ENCODE measurements at places on chromosomes 5 and 9.

- peak; percentile 85 for DNase-seq
Observed at GRCh38 chr5:27241564-27242257, 203.3 kb upstream of the CDH9 start.

DNA sequence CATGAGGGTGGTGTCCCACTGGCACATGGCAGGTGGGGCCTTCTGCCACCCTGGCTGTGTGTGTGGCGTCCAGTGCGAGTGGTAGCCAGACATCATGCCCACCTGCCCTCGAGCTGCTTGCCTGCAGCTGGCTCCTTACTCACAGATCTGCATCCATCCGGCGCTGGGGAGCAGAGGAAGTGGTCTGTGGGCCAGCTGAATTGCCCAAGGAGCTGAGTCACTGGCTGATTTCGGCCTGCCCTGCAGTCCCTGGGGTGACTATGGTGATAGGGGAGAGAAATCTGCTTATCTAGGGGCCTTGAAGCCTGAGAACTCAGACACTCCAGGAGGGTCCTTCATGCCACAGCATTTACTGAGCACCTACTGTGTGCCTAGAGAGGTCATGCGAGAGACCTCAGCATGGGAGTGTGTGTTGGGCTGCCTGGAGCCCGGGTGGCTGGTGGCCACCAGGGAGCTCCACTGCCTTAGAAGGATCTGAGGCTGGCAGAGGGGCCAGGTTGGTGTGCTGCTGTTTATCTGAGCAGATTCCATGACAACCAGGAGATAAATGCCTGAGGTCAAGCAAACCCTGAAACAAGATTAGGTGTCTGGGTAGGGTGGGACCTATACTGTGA is 57.1 kb downstream of the SLC22A5 start:
- DNase-seq = peak; percentile 98

DNA sequence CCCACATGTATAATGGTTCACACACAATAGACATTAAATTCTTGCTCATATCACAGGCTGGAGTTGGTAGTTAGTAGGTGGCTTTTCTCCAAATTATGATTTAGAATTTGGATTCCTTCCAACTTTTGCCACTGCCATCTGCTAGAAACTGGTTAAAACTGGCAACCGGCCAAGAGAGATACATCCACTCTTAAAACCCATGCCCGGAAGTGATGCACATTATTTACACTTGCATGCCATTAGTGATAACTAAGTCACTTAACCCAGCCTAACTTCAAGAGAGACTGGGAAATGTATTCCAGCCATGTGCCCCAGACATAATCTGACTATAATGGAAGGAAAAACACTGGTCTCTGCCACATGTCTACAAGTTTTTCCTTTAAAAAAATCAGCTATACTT is 395.7 kb upstream of the SEMA6A start:
- no peak for DNase-seq

DNA sequence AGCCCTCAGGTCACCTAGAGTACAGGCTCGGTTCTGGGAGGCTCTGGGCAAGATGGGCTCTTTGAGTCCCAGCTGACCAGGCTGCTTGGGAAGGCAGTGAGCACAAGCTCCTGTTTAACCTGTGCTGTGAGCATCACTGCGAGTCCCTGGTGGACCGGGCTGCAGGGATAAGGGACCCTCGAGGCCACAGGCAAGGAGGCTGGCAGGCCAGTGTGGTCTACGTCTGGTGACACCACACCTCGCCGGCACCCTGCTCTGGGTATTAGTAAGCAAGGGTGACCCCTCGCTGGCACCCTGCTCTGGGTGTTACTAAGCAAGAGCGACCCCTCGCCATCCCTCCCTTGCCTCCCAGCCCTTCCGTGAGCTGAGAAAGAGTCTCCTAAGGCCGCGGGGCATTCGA is 125.9 kb upstream of the FOXD4L5 start:
- DNase-seq = no peak

DNA sequence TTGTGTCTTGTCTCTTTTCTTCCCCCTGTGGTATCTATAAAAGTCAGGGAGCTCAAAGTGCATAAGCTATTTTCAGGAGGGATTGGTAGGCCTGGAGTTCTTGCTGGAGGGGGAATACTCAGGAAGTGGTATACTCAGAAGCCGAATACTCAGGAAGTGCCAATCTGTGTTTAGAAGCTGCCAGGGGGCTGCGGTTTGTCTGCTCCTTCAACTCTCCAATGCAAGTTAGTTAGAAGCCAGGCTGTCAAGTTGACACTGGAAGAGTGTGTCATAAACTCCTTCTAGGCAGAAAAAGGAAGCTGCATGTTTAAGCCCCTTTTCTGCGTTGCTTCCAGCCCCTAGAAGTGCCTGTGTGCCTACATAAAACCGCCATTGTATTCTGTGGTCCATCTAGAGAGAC is 366.5 kb downstream of the TAF11L14 start:
- DNase-seq = no peak

DNA sequence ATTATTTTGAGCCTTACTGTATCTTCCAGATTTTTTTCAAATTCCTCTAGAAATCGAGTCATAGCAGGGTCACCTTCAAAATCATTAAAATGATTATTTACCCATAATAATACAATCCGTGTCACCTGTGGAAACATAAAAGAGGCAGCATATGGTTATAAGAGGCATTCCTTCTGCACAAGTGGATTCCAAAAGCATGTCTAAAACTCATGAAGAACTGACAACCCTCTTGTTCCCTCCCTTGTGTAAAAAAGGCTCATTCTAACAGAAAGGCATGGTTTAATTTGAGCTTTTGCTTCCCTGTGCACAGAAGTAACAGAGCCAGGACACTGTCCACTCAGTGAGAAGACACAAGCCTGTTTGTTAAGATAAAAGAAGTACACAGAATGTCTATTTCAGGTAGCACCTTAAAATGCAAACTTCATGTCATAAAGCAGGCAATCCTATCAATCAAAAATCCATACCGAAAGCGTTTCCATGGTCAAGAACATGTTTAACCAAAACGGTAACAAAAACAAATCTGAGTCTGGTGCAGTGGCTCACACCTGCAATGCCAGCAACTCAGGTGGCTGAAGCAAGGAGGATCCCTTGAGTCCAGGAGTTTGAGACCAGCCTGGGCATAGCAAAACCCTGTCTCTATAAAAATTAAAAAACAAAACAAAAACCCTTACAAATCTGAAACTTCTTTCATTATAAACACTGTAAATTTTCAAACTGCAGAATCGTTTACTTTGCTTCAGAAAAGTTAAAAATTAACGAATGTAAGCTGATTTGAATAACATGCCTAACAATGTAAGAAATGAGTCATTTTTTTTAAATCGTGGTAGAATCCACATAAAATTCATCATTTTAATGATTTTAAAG is 139.3 kb downstream of the RAPGEF6 start:
- no peak for DNase-seq

DNA sequence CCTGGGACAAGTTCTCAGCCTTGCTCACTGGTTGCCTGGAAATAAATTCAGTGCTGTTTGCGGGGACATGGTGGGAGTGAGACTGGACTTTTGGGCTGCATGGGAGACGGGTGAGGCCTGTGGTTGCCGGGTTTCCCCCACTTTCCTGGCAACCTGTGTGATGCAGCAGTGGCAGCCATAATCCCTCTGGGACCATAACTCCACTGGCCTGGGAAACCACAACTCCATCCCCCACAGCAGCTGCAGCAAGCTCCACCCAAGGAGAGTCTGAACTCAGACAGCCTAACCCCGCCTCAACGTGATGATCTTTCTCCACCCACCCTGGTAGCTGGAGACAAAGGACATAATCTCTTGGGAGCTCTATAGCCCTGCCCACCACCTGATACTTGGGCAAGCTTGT is 349.9 kb downstream of the PIK3R1 start:
- no peak for DNase-seq

DNA sequence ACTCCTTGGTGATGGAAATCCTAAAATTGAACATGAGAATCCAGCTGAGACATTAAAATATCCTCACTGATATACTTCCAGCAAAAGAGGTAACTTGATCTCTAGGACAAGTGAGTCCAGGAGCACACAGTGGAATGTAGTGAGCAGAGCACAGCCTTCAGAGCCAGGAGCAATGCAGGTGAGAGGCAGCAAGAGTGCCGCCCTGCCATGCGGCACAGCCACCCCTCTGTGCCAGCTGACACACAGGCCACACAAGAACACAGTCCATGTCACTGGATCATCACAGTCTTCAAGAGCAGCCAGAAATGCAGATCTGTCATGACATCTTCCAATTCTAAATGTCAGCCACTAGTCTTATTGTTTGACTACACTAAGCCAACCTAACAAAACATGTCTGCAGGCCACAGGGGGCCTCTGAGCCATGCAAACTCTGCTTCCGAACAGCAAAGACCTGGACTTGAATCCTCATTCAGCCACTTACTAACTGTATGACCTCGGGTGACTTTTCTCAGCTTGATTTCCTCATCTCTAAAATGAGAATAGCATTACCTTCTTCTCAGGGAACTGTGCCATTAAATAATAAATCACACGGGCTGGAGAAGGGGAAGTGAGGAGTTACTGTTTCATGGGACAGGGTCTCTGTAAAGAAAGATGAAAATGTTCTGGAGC is 47.0 kb downstream of the CCDC125 start:
- no peak for DNase-seq

DNA sequence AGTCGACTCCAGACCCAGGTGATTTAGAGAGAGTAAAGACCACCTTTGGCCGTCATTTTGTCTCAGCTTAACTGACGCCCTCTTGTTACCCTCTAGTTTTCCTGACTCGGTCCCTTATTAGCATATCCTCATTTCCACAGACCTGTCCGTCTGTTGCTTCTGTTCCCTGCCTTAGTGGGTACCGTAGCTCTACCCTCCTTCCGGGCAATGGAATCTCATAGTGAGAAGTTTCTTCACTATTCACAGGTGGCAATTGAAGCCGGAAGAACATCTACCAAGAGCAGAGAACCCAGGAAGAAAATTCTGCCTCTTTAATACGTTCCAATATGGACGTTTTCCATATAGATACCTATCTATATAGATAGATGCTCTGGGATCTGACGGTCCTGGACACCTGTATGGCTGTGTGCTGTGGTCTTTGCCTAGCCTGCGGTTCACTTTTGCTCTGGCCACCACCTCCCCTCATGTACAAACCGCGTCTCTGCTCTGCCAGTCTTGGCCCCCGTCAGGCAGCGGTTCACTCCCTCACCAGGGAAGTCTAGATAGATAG is 652 bp upstream of the TMEM161B start:
- DNase-seq = peak; percentile 24

DNA sequence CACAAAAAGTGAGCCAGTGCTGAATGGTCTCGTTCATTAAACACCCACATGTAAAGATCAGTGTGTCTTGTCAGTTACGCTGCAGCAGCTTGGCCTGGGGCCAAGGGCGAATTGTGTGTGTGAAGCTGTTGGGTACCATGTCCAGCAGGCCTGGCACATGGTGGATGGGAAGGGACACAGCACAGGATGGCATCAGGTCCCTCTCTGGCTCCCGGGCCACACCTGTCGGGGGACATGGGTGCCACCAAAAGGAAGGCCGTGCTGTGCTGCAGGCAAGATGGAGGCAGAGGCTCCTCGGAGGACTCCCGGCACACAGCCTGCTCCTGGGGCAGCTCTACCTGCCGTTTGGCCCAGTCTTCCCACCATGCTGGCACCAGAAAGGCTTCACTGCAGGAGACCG is 32.0 kb downstream of the NKD2 start:
- DNase-seq = no peak

- no peak for DNase-seq
Observed at GRCh38 chr9:126235336-126236243, 91.0 kb upstream of the MVB12B start.

GRCh38 chr9:90460220-90460619 is 182.4 kb downstream of the DIRAS2 start:
- DNase-seq = no peak

DNA sequence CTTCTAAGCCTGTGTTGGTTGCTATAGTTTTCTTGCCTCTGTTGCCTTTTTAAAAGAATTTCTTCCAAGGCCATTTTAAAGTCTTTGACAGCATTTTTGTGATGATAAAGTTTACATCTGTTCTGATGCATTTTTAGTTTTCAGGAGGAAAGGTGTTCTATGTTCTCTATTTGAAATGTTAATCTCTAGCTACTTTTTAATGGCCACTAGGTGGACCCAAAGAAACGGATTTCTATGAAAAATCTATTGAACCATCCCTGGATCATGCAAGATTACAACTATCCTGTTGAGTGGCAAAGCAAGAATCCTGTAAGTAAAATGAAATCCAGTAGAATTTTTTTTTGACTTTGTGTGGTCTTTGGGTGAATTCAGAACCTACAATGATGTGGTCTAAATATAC is 60.2 kb downstream of the MELK start:
- peak; percentile 49 for DNase-seq

- no peak for DNase-seq
Observed at GRCh38 chr5:88515881-88516819, 247.5 kb upstream of the TMEM161B start.

DNA sequence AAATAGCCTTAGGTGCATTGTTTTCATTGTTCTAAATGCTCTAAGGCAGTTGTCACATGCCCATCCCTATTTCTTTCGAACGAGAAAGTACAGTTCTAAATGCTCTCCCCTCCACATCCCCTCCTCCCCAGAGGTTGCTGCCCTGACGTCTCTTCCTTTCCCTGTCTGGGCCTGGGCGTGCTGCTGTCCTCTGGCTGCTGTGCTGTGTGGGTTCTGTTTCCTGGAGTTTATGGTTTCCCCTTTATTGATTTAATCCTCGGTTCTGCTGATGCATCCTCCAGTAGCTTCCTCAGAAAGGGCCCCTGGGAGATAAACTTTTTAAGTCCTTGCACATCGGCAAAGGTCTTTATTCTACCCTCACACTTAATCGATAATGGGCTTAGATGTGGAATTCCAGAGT is 48.8 kb downstream of the MVB12B start:
- peak; percentile 20 for DNase-seq

DNA sequence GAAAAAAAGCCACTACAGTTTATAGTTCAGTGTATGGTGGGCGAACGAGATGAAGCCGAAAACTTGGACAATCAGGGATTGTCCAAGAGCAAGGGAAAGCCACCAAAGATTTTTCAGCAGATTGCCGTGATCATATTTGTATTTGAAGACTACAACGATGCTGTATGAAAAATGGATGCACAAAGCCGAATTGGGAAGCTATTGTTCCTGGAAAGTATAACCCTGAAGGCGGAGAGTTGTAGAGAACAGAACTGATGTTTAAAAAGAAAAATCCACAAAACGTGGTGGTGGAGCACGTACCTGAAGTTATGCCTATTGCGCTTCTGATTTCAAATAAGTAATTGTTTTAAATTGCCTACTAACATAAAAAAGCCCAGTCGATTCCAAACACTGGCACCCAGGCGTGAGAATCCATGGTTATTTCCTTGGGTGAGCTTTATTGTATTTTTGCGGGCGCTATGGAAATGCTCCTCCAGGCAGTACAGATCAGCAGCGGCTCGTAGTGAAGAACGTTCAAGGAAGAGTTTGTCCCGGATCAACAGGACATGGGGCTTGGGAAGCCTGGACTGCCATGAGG is 772 bp upstream of the TARS1 start:
- DNase-seq = no peak

DNA sequence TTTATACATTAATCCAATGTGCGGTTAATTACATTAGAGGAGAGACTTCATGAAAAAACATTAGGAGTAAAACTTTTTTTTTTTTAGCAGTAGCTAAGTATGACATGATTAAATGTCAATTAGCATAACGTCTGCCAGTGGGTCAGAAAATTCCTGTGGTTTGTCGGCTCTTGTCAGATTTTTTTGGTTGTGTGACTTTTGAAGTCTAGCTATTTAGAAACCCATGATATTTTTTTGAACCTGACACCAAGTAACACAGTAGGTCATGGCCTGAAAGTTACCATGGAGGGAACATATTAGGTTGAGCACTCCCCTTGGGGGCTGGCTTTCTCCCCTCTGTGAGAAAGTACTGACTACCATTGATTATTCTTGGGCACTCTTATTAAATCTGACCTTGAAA is 84.8 kb upstream of the ALDH1A1 start:
- no peak for DNase-seq
